Activated CD8-positive, alpha-beta memory T cell treated with anti-CD3 and anti-CD28 coated beads for 24 hours (primary cell): ENCODE measurements at places on chromosomes 12 and 14.

GRCh38 chr12:105580821-105581352 is 250.4 kb downstream of the C12orf75 start:
- DNase-seq: no peak

- no peak for DNase-seq
Measured at GRCh38 chr12:120800665-120801064, 75.0 kb downstream of the ACADS start.

- no peak for DNase-seq
Measured at GRCh38 chr12:11798856-11799501, 149.5 kb downstream of the ETV6 start.

GRCh38 chr12:111110556-111110955 is 190.2 kb upstream of the MYL2 start:
- no peak for DNase-seq

- no peak for DNase-seq
Measured at GRCh38 chr12:105539735-105540134, 209.2 kb downstream of the C12orf75 start.

- DNase-seq: no peak
Measured at GRCh38 chr14:21015312-21015711, 9.5 kb downstream of the NDRG2 start.

DNA sequence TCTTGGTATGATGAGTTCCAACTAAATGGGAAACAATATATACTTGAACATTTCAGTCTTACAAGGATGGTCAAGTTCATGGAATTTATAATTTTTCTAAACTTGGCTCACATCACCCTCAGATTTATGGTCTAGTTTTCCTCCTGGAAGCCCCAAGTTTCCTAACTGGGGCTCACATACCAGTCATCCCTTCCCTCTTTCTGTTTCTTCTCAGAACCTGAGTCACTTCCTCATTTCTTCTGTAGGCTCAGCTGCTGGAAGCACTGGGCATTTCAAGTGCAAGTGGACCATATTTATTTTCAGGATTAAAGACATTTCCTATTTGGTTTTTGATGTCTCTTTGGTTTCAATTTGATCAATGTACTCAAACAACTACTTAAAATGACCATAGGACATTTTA is 55.4 kb downstream of the GRIP1 start:
- DNase-seq: no peak

DNA sequence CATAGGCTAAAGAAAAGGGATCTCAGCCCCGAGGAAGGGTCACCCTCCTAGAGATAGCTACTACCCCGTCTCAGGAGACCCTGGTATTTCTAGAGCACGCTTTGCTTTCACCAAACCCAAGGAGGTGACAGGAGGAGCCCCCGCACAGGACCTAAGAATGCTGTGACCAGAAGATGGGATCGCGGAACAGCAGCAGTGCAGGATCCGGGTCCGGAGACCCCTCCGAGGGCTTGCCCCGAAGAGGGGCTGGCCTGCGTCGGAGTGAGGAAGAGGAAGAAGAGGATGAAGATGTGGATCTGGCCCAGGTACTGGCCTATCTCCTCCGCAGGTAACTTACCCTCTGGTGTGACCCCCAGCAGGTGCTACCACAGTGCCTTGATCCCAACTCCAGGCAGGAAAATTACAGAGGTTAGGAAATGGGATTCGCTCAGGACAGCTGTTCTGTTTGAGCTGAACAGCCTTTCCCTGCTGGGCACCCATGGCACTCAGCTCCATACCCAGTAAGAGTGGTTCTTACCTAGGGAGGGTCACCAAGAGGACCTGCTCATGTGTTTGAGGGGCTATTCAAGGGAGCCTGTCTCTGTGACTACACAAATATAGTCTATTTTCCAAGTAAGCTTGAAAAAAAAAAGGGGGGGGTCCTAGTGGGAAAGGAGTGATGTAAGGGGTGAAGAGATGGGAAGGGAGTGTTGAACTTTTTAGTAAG is 826 bp upstream of the NRL start:
- no peak for DNase-seq

DNA sequence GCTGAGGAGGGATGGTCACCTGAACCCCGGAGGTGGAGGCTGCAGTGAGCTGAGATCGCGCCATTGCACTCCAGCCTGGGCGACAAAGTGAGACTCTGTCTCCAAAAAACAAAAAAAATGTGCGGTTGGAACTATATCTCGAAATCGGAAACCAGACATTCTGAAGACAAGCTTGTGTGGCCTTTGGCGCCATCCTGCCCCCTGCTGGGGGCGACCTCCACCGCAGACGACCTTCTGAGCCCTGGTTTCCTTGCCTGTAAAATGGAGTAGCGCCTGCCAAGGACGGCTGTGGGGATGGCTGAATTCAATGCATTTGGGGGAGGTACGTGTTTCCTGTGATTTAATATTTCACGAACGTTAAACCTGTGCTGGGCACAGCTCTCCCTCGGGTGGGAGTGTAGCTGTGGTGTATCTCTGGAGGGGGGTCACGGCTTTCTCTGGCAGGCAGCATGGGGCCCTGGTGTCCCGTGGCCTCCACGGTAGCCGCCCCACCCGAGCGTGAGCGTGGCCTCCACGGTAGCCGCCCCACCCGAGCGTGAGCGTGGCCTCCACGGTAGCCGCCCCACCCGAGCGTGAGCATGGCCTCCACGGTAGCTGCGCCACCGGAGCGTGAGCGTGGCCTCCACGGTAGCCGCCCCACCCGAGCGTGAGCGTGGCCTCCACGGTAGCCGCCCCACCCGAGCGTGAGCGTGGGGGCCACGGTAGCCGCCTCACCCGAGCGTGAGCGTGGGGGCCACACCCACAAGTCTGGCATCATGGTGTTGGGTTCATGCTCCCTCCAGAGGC is 55.3 kb downstream of the LRCOL1 start:
- no peak for DNase-seq

GRCh38 chr12:4643747-4644146 is 5.1 kb downstream of the AKAP3 start:
- no peak for DNase-seq

GRCh38 chr12:109717390-109718357 is 4.0 kb downstream of the FAM222A start:
- DNase-seq: no peak

- DNase-seq: no peak
Measured at GRCh38 chr14:51167587-51168214, 72.3 kb upstream of the TMX1 start.

- DNase-seq: no peak
Measured at GRCh38 chr12:47817272-47818006, 2.3 kb downstream of the HDAC7 start.

DNA sequence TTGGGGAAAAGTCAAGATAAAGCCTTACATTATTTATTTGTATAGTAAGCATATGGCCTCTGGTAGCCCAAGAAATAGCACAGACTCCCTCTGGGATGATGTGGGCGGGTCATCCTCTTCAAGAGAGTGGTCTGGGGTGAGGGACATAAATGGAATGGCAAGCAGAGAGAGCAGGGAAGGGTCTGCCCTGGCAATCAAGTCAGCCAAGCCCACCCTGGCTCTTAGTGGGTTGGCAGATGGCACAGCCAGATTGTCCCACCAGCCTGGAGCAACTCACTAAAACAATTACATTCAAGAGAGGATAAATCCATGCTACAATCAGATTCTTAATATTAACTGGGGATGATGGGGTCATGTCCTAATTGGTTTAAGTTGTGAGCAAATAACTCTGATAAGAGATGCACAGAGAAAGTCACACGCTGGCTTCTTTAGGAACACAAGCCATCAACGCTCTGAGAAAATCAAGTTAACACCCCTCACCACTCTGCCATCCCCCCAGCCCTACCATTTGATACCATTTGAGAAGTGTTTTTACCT is 2.8 kb upstream of the PELI2 start:
- no peak for DNase-seq

DNA sequence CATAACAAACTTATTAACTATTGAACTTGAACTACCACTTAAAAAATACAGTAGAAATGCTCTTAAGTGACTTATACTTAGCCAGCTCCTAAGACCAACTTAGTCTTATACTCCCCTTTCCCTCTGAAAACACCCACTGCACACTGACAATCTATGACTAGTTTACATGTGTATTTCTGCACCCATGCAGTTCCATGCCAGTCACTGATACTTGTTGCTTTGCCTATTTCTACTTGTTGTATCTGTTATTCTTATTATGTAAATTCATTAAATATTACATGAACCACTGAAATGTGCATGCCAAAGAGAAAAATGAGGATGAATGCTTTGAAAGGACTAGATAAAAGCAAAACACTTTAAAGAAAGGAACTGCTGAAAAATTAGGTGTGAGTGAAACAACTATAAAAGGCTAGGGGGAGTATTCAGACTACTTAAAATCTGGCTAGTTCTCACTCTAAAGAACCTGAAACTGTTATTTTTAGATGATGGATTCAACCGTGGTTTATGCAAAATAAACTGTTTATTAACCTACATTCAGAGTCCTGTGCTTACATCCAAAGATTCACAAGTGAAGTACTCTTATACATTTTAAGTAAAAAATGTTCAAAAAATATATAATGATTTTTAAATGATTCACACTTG is 74.7 kb downstream of the RPS6KA5 start:
- no peak for DNase-seq
